NCI-H1048 (cell line): ENCODE measurements at places on chromosomes 16 and 17.

- peak; percentile 37 for DNase-seq
These were observed 27.3 kb downstream of the KAT7 start for GRCh38 chr17:49815761-49816281.

DNA sequence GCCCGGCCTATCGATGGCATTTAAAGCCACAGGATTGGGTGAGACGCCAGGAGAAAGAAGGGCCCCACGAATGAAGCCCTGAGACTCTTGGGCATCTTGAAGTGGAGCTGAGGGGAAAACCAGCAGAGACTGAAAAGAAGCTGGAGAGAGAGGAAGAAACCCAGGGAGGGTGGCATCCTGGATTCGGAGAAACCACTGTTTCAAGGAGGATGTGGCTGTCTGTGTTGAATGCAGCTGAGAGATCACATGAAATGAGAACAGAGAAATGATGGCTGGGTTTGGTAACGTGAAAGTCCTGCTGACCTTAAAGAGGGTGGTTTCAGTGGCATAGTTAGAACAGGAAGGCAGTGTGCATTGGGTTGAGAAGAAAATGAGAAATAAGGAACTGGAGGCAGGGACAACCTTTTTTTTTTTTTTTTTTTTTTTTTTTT lies 3.8 kb downstream of the TNFSF12 start:
- DNase-seq = no peak

DNA sequence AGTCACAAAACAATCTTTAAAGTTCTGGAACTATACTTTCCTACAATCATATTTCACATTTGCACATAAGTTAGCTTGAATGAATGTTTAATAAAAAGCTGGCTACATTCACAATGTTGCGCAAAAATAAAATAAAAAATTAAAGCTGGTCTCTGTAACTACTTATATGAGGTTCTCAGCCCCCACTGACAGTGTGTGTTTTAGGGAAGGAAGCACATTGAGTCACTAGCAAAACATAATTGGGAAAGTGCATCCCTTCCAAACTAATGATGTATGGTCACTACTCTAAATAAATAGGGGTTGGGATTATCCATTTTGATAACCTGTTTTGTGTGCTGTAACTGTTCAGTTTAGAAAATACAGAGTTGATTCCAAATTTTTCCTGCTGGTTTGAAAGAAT lies 251.9 kb downstream of the IRX3 start:
- DNase-seq = no peak

- DNase-seq = no peak
These were observed 72.9 kb downstream of the JPH3 start for GRCh38 chr16:87675111-87675719.

DNA sequence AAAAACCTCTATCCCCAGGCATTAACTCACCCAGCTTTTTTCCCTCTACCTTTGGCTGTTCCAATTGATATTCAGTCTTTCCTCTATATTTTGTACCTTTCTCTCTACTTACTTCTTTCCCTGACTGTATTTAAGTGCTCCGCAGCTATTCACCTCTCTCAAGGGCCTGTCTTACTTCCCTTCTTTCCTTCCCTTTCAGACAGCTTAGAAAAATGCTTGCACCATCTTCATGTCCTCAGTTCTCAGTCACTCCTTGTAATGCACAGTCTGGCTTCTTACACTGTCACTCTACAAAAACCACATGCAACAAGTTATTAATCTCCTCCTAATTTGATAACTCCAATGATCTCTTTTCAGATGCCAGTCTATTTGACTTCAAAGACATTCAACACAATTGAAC lies 163.4 kb downstream of the PHKB start:
- no peak for DNase-seq

DNA sequence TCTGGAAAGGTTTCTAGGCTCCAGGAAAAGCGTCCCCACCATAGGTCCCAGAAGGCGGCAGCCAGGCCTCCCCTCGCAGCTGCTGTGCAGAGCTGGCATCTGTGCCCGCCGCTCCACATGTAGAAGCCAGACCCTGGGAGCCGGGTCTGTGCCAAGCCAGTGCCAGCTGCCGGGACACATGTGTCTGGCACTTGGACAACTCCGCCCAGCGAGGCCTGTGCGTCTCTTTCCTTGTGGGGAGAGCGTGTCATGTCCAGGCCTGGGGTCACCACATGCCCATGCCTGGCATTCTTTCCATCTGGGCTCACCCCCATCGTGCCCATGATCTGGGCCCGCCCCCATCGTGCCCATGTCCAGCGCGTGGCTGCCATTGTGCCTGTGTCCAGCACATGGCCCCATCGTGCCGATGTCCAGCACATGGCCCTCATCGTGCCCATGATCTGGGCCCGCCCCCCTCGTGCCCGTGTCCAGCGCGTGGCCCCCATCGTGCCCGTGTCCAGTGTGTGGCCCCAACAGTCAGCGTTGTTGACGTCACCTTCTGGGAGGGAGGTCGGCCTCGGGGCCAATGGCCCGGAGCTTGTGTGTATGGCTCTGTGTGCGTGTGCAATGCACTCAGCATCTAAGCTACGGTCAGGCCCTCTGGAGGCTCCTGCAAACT lies 13.3 kb upstream of the ACSF3 start:
- no peak for DNase-seq

GRCh38 chr16:14003074-14003570 lies 68.0 kb upstream of the MRTFB start:
- DNase-seq = no peak

- no peak for DNase-seq
These were observed 5.7 kb upstream of the SDR42E1 start for GRCh38 chr16:82016964-82017363.

DNA sequence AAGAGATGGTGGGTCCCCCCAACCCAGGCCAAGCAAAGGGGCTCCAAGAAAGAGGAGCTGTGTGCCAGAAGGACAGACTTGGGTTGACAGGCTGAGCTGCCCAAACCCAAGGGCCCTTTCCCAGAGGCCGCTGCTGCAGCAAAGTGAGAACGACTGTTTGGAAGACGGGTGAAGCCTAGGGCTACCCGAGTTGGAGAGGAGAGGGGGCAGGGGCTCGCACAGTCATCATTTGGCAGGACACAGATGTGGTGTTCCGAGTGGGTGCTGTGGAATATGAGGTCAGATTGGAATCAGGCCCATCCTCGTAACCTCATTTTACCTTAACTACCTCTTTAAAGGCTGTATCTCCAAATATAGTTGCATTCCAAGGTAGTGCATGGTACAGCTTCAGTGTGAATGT lies 5.3 kb upstream of the MFAP4 start:
- DNase-seq = no peak

DNA sequence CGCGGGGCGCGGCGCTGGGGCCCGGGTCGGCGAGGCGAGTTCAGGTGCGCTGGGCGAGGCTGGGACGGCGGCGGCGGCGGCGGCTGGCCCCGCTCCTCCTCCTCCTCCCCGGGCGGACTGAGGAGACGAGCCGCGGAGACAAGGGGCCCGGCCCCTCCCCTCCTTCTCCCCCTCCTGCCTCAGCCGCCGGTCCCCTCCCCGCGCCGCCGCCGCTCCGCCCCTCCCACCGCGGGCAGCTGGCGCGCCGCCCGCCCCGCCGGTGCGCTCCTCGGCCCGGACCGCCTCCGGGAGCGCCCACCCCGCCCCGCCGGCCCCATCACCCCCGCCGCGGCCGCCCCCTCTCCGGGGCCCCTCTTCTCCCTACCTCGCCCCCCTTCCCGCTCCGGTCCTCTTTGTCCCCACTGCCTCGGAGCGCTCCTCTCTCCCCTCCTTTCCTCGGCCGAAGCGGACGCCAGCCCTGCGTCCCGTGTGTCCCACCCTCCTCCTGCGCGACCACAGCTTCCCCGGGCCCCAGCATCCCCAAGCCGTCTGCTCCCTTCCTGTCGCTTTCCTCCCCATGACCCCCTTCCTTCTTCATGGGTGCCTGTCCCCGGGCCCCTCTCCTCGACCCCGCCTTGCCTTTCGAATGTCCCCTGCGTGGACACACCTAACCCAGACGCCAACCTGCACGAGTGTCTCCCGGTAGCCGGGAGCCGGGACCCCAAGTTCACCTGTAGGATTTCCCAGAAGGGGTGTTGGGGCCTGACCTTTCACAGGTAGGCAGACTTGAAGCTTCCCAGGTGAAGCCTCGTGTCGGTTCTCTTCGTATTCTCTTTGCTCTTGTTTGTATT lies at the start of gene TOX3:
TSS of gene TOX3 (minus strand) at position 140 of the 830 bp plus-strand sequence. CDS start 420 bp downstream, outside the sequence.
- no peak for DNase-seq

DNA sequence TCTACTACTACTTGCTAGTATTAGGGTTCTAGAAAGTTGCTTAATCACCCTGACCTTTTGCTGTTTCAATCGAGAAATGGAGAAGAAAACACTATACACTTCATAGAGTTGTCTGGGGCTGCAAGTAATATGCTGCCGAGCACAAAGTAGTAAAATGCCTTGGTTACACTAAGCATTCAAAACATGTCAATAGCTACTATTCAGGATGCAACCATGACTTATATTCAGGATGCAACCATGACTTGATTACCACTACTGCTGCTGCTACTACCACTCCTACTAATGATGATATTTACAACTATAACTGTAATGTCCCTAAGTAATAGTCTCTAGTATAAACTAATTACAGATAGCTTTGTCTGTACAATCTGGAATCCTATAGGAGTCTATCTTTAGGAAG lies 35.3 kb downstream of the ADAMTS18 start:
- DNase-seq = no peak

DNA sequence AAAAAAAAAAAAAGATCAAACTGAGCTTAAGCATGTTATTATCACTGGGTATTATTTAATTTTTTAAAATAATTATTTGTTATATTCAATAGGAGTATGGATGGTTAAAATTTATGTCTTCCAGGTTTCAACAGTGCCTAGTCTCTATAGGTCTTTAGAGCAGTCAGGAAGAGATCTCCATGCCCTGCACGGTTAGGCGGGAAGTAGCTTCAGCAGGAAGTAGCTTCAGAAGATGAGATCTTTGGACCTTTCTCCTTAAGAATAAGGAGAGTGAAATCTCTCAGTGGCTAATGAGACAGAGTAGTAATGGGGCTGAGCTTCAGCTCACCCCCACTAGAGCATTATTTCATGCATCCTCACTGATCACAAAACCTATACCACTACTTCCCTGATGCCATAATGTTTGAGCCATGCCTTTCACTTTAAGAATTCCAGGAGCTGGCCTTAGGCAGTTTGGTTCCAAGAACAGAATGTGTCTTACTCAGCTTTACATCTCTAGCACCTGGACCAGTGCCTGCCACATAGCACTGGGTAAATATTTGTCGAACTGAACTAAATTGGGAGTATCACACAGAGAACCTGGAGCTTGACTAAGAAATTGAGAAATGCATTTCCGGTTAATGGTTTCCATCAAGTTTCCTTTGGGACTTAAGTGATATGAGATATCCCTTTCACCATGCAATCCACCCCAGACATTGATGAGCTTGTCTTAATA lies 43.5 kb downstream of the SCPEP1 start:
- no peak for DNase-seq

DNA sequence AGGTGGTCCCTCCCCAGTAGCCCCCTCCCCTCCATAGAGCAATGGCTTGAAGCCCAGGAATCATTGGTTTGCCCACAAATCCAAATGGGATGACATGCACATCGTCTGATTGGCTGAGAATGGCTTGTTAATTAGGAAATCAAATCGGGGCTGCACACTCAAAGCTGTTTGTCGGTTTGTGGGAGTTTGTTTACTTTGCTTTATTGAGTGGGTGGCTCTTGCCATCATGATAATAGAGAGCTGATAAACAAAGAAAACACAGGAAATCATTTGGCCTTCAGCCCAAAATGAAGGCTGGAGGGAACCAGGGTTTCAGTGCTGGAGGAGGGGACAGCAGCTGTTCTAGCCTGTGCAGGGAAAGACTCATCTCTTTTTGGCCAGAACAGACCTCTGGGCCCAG lies 316.3 kb downstream of the CBLN1 start:
- no peak for DNase-seq

- DNase-seq = no peak
These were observed 1.0 kb downstream of the EIF1 start for GRCh38 chr17:41689497-41690299.

- DNase-seq = no peak
These were observed 10.6 kb downstream of the NAA60 start for GRCh38 chr16:3454093-3454492.

DNA sequence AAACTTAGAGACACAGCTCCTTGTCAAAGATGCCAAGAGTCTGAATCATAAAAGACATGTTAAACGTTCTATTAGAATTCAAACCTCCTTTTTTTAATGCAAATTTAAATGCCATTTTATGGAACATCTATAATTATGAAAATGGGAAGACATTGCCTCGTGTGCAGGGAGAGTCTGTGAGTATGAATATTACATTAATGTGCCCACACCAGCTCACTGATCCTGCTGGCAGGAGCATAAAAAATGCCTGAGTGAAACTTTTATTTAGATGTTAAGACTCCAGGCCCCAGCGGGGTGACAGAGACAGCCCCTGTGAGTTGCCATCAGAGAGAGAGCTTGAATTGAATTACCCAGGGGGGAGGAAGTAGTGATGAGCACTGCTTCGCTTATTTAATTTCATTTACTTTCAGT lies 84.8 kb downstream of the SNX11 start:
- DNase-seq = no peak

DNA sequence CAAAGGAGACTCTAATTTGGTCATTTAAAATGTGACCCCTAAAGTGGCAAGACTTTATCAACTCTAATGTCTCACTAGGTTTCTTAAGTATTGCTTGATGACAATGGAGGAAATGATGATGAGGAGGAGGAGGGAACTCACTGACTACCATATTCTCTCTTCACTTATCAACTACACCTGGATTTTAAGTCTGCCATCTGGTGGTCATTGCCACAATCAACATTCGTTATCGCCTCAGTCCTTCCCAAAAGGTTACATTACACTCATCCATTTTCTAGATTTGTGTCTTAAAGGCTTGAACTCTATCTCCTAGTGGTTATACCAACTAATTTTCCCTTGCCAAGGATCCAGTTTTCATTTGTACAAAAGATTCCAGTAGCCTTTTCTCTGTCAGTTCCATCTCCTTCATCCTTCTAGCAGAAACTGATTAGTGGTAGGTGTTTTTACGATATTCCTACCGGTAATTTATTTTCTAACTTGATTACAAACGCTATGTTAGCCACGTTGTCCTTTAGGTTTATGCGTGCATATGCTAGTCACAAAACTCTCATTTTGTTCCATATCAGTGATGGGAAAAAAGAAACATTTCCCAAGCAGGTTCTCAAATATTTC lies 114.6 kb upstream of the NOG start:
- no peak for DNase-seq

DNA sequence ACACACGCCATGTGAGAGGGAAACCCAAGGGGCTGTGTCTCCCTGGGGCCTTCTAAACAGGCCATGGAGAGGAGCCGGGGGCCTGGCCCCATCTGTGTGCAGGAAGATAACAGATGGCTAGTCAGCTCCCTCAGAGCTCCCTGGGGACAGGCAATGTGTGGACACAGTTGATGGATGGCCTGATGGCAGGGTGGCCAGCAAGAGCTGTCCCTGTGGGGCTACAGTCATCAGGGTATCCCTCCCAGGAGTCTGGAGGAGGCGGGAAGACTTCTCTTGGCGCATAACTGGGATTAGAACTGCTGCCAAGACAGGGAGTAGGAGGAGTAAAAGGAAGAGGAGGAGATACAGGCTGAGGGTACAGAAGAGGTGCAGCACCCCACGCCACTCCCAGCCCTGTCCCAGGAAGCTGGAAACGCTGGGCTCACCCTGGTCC lies 17.3 kb downstream of the MYO18A start:
- DNase-seq = no peak

GRCh38 chr16:86307514-86307903 lies 202.8 kb upstream of the FOXF1 start:
- no peak for DNase-seq
